Activated T-helper 17 cell treated with anti-CD3 and anti-CD28 coated beads, Interleukin-2, amount 50 U/mL, for 72 hours (primary cell): ENCODE measurements at places on chromosomes 3 and 15. TPM values are rescaled to one million over a fixed set of nuclear protein-coding genes. Genes with fewer than 3 reads are reported as not detected.

DNA sequence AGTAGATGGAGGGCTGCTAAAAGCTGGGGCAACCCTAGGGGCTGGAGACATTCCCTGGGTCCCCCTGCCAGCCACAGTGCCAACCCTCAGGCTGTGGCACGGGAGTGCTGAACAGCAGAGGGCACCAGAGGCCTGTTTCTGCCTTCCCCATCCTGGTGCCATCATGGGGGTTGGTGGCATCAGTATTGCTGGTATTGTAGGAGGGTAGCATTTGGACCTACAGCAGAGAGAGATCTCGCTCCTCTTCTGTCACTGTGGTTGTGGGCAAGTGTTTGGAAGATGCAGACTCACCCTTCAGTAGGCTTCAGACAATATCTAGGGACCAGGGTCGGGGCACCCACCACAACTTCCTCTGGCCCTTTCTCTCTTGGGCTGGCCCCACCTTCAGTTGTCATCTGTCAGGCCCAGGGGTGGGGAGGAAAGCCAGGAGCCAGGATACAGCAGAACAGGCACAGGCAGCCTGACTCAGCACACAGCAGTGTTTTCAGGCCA is 123.5 kb downstream of the RPLP1 start:
- ATAC-seq = peak; percentile 55

DNA sequence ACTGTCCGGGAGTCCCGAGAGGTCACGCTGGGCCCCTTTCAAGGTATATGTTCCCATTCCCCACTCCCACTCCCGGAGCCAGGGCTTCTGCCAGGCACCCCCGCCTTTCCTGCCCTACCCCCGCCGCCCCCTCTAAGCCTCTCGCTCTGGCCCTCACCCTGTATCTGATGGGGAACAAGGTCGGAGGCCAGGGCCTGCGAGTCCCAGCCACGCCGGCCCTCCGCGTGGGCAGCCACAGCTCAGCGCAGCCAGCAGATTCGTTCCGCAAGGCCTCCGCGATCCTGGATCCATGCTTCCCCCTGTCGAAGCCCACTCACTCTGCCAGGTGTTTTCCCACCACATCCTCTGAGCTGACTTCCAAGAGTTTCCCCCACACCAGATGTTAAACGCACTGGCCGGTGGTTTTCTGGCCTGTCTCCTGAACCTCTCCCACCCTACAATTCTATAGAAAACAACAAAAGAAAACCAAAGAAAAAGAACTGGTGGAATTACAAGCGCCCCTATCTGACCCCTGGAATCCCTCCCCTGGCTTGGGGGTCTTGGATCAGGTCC is 303.7 kb downstream of the NTRK3 start:
- no peak for ATAC-seq

DNASE1L3 gene
- total RNA-seq = not detected

DPPA4 gene
- not detected for total RNA-seq

TLNRD1 gene
- total RNA-seq = 19.1 TPM

- no peak for ATAC-seq
These were observed 1.4 kb downstream of the TNIK start for GRCh38 chr3:171458864-171459136.

DNA sequence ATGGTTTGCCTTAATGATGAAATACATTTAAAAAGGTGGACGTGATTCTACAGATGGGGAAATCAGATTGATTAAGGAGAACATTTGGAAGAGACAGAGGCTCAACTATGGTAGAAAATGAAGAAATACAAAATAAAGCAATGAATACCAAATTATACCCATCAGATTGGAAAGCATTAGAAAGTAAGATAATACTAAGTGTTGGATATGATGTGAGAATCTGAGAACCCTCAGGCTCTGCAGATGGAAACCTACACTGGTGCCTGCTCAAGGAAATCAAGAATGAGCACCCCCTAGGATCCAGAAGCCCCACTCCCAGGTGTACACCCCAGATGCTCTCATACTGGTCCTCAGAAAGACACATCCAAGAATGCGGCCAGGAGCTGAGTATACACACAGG is 4.6 kb downstream of the FAM174B start:
- ATAC-seq = no peak
